ENCODE measurements at places on chromosomes 7 and 10. TPM values are rescaled to one million over a fixed set of nuclear protein-coding genes. Genes with fewer than 3 reads are reported as not detected.

GRCh38 chr10:6128087-6128486 is 39.3 kb downstream of the RBM17 start:
- DNase-seq: no peak

DNA sequence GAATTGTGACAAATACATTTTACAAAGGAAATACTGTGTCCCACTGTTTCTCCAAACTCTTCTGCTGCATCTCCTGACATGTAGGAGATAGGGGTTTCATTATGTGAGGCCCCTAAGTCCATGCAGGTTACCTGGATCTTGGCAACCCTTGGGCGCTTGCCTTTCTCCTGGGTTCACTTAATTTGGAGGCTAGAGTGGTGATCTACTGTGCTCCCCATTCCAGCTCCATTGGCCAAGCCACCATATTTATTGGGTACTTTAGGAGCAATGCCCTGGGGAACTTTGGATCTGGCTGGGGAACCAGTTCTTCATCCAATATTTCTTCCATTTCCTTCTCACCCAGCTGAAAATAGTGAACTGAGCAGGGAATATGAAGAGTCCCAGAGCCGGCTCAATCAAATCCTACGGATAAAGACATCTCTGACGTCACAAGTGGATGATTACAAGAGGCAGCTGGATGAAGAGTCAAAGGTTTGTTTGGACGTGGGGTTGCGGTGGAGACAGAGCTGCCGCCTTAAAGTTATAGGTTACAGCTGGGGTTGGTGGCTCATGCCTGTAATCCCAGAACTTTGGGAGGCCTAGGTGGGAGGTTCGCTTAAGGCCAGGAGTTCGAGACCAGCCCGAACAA is 18.5 kb downstream of the MYH16 start:
- DNase-seq: no peak

DNA sequence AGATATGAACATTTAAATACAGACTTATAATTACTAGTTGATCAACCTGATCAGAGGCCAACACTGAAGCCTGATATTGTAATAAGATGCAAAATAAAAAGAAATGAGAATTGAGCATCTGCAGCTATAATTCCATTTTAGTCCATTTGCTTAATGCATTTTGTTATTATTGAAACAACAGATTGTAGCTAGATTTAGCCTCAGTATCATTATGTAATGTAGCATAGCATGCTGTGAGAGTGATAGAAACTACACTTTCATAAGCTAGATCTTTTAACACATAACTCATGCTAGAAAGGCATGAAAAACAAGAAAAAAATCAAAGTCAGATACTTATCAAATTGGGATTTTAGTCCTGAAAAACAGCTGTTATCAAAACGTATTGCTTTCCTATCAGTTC is 292.7 kb upstream of the ADARB2 start:
- DNase-seq: no peak

Gene TBX20
- not detected for total RNA-seq

Gene GPAM
- total RNA-seq: 11.0 TPM
